ENCODE measurements at places on chromosomes 12 and 14.

- no peak for DNase-seq
Measured at GRCh38 chr12:10276774-10277173, 30.9 kb upstream of the KLRD1 start.

DNA sequence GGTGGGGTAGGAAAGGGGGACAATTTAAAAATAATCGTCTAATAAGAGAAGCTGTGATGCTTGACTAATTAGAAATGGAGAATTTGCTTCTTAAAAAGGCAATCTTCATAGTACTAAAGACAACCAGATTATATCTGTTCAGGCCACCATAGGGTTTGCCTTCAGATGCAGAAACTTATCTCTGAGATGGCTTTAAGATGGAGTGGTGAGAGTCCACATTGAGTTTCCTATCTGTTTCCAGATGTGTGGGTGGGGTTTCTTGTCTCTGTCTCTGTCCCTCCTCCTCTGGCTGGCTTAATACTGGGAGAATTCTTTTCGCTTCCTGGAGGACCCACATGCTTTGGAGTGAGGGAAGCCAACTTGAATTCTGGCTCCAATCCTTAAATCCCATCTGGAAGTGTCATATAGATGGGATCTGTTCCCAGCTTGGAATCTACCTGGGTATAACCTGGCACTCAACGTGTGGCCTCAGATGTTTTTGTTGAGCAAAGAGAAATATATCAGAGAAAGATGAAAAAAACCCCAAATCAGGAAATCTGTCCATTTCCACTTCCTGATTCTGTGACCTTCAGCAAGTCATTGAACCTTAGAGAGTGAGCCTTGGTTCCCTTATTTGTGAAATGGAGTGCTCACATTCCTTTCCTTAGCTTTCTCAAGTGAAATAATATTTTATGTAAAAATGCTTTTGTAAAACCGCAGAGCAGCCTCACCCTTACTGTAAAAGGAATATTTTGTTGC is 66.4 kb downstream of the CHST11 start:
- no peak for DNase-seq

DNA sequence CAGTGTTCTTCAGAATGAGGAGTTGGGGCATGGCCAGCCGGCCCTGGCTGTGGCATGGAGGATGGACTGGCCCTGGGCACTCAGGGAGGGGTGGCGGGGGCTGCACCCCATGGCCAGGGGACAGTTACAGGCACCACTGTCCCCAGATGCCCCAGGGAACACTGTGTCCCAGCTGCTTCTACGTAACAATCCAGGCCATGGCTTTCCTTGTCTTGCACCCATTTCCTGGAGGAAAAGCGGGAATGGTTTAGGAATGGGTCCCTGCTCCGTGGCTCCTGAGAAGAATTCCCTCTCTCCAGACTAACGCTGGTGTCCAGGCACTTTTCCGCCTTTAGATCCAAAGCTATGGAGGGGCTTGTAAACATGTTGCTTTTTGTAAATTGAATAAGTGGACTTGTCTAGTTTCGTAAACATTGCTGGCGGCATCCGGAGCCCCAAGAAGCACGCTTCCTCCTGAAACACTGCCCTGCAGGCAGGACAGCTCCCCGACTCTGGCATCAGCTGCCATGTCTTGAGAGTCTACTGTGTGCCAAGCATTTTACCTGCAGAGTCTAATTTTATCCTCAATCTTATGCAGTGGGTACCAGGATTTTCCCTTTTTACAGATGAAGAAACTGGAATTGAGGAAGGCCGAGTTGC is 238.3 kb downstream of the SLC41A2 start:
- no peak for DNase-seq

DNA sequence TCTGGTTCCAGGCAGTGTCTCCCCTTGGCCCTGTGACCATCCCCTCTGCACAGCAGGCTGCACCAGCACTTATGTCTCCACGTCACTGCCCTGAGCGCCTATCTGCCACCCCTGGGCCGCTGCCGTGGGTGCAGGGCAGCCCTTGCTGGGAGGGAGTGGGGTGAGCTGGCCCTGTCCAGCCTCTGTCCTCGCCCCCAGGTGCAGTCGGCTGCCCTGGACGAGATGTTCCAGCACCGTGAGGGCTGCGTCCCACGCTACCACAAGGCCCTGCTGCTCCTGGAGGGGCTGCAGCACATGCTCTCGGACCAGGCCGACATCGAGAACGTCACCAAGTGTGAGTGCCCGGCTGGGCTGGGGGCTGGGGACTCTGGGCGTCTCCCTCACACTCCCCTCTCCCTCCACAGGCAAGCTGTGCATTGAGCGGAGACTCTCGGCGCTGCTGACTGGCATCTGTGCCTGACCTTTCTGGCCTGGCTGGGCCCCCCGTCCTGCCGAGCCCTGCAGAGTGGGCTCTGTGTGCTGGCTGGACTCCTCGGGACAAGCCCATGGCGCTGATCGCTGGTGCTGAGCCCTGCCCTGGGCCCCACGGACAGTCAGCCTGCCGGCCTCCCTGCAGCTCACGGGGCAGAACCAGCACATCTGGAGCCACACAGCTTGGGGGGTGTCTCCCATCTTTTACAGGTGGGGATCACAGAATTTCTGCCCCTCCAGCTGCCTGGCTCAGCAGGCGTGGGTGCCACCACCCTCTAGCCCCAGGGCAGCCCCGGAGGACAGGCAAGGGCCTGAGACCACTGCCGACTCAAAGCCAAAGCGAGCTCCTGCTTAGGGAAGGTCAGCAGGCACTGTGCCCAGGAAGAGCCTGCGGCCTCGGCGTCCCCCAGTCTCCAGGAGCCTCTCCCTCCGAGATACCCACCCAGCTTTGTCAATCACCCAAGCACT is 7.9 kb upstream of the PUS1 start:
- DNase-seq = no peak

DNA sequence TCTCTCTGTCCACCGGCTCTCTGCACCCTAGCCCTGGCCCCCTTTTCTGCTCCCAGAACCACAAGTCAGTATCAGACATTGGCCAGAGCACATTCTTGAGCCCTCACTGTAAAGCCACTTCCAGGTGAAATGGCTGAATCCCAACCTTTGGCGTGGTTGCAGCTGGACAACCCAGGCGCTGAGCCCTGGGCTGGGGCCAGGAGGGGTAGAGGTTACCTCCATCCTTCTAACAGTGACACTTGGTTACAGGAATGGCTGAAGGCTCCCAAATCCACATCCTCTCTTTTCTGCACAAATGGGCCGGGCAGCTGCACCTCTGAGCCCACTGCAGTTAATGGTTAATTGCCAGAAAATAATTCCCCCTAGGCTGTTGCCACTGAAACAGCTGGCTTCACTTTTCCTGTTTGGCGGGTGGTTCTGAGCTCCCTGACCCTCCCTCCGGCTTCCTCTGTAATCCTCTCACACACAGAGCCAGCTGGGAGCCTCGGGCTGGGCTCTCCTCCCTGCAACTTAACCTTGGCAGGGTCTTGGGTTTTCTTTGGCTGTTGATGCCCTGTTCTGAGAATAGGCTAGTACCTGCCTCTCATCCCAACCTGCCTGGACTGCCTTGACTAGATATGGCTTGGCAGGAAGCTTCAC is 44.1 kb downstream of the TSPAN11 start:
- DNase-seq = no peak

GRCh38 chr14:65318636-65319506 is 93.7 kb upstream of the FUT8 start:
- no peak for DNase-seq

GRCh38 chr12:42426746-42427145 is 100.8 kb downstream of the PPHLN1 start:
- no peak for DNase-seq

- no peak for DNase-seq
Measured at GRCh38 chr12:2336409-2336829, 283.6 kb downstream of the CACNA1C start.

- DNase-seq = no peak
Measured at GRCh38 chr14:75848167-75848913, 133.5 kb downstream of the TGFB3 start.

DNA sequence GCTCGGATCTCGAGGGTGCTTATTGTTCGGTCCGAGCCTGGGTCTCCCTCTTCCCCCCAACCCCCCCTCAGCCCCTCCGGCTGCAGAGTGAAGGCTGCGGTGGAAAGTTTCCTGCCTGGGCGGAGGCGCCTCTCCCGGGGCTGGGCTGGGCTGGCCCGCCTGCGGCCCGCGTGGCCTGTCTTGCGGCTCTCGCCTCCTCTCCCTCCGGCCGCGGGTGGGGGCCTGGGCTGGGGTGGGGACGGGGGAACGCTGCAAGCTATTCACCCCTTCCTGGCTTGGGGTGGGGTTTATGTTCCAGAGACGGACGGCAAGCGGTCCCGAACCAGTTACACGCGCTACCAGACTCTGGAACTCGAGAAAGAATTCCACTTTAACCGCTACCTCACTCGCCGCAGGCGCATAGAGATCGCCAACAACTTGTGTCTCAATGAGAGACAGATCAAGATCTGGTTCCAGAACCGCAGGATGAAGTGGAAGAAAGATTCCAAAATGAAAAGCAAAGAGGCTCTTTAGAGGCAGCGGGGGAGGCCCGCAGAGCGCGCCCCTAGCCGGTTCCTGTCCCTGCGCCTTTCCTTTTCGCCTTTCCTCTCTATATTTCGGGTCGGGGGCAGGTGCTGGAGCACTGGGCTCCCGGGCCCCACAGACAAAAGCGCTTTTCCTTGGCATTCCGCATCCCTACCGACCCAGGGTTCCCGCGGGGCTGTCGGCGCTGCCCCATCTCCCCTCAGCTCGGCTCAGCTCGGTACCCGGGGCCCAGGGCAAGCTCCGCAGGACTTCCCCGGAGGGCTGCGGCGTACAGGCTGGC is 1.3 kb downstream of the HOXC5 start:
- no peak for DNase-seq

DNA sequence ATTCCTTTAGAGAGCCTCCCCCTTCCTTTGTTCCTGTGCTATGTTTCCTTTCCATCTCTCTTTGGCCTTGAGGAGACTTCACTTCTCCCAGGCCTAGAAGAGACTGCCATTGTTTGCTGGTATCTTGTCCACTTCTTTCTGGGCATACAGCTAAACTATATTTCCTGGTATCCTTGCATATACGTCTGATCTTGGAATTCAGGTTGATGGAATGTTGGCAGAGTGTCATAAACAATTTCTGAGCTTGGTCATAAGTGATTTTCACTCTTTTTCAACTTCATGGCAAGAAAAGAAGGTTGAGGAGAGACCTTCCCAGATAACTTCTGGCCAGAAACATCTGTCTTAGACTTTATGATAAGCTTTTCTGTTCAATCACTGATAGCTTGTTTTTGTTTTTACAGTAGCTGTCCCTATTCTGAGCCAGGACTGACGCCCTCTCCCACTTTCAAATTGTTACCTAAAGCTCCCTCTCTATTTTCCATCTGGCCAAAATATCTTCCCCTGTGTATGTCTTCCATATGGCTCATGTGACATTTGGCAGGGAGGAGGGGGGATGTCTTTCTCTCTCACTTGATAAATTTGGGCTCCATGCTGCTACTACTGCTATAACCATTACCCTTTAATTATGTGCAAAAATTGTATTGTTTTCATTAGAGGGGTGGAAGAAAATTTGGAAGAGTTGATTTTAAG is 457.0 kb downstream of the ADAMTS20 start:
- DNase-seq = no peak

- DNase-seq = no peak
Measured at GRCh38 chr14:104343294-104343625, 204.9 kb downstream of the KIF26A start.

DNA sequence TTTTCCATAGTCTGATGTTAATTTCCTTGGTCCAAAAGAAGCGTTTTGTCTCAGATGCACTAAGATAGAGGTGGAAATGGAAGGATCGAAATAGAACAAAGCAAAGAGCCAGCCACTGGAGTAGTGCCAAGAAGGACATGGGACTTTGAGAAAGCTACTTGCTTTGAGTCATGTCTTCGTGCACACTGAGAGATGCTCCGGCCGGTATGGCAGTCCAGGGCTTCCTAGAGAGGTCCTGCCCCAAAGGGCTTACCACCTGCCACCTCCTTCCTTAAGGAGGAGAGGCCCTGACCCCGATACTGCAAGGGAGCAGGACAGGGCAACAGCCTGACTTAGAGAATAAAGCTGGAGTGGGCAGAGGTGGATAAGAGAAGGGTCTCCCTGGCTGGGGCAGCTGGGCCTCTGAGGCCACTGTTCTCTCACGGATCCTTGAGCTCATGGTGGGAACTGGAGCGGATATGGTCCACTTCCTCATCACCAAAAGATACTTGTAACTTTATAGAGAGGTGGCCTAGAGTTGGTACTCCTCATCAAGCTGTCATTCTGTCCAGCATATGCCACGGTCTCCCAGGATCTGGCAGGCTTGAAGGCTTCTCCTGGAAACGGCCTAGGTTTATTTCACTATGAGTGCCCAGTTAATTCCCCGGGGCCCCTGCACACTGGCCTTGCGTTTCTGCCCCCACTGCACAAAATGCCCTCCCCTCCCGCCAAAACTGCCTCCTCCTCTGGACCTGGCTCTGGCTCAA is 57.4 kb downstream of the FOXN3 start:
- no peak for DNase-seq
